HCT116 (cell line): ENCODE measurements at places on chromosomes 3 and 15.

GRCh38 chr3:197950677-197951061 is 679 bp downstream of the RPL35A start:
- H3K36me3 ChIP-seq, result peaks cover 53% of the 10 kb centered on the region; the same call in 1 of the 2 replicates
- H3K27ac ChIP-seq, result peak overlapping the region; percentile 58

- no peaks in the 10 kb centered on the region for H3K27me3 ChIP-seq
- H3K27ac ChIP-seq, result no peak overlapping the region
- peaks cover 40% of the 10 kb centered on the region for H3K36me3 ChIP-seq
- peaks cover 5% of the 10 kb centered on the region; the same call in 1 of the 2 replicates for H3K4me1 ChIP-seq
- H3K4me3 ChIP-seq, result no peak overlapping the region
These were observed 54.8 kb downstream of the UBP1 start for GRCh38 chr3:33385423-33385822.

GRCh38 chr15:95298729-95299128 is 1031.8 kb upstream of the NR2F2 start:
- H3K27me3 ChIP-seq, result no peaks in the 10 kb centered on the region
- H3K36me3 ChIP-seq, result no peaks in the 10 kb centered on the region
- H3K4me1 ChIP-seq, result no peaks in the 10 kb centered on the region
- no peak overlapping the region for H3K4me3 ChIP-seq
- no peak for DNase-seq

DNA sequence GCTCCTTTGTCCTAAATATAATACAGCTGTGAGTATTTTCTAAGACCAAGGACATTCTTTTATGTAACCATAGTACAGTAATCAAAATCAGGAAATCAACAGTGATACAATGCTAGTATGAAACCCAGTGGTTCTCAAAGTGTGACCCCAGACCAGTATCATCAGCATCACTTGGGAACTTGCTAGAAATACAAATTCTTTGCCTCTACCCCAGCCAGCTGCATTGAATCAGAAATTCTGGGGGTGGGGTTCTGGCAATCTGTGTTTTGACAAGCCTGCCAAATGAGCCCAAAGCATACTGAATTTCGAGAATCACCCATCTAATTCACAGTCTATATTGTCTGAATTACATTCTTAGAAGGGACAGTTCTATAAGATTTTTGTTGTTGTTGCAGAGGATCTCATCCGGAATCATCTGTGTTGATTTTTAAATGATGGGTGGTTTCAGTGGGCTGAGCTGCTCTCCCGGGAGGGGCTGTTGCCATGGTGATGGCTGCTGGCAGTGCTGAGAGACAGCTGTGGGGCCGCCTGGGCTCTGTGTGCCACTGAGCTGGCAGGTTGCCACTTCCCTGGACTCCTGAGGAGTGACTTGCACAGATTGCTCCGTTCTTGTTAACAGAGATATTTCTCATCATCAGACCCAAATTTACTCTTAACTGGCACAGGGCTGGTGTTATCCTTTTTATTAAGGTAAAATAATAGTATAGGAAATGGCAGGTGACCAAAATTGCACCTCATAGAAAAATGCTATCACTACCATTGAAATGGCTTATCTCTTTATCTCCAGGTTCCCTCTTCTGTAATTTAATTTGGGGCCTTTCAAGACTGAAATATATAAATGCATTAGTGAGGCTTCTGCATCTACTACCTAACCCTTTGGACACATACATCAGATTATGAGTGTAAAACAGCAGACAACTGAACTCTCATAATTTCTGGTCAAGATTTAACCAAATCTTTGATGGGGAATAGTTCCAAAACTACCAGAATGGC is 56.5 kb downstream of the NEK11 start:
- no peaks in the 10 kb centered on the region for H3K4me1 ChIP-seq
- no peaks in the 10 kb centered on the region for H3K36me3 ChIP-seq
- no peak for DNase-seq
- no peak overlapping the region for H3K4me3 ChIP-seq

DNA sequence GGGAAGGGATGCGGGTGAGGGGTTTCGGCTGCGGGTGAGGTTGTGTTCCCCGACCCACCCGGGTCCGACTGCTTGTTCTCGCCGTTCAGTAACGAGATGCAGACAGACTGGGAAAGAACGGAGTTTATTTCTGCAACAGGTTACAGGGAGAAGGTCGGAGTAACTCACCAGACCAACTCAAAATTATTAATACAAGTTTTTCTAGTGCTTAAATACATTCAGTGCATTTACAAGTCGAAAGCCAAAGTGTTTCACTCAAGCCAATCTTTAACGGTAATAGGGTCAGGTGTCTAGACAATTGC is 492 bp upstream of the HIGD1A start:
- no peaks in the 10 kb centered on the region for H3K36me3 ChIP-seq
- DNase-seq, result no peak
- peak overlapping the region; percentile 98 for H3K4me3 ChIP-seq
- H3K27ac ChIP-seq, result peak overlapping the region; percentile 70; the same call in 1 of the 2 replicates

- H3K27ac ChIP-seq, result no peak overlapping the region
- H3K4me3 ChIP-seq, result no peak overlapping the region
- no peaks in the 10 kb centered on the region for H3K27me3 ChIP-seq
- DNase-seq, result no peak
- H3K36me3 ChIP-seq, result no peaks in the 10 kb centered on the region
- H3K4me1 ChIP-seq, result no peaks in the 10 kb centered on the region
These were observed 24.4 kb downstream of the MAGEF1 start for GRCh38 chr3:184687363-184688015.

- H3K4me3 ChIP-seq, result no peak overlapping the region
- H3K27ac ChIP-seq, result no peak overlapping the region
- H3K27me3 ChIP-seq, result no peaks in the 10 kb centered on the region
- H3K36me3 ChIP-seq, result no peaks in the 10 kb centered on the region
These were observed 65.0 kb downstream of the CCNL1 start for GRCh38 chr3:157094751-157095480.

DNA sequence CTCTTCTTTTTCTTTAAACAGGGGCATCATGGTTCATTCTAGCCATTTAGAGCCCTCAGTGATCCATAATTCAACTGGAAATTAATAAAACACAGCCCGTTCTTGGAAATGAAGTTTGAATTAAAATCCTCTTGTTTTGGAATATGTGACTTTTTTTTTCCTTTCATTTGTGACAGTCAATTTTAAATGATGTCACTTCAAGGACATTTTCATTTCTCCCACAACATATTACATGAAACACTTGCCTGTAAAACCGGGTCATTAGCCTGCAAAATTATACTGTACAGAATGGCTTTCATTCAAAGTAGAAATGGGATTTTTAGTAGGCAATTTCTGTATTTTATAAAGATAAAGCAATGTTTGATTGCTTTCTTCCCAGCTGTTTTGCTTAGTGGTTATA is 789 bp upstream of the SEMA6D start:
- no peak for DNase-seq
- H3K4me1 ChIP-seq, result no peaks in the 10 kb centered on the region
- no peaks in the 10 kb centered on the region for H3K27me3 ChIP-seq
- no peak overlapping the region for H3K27ac ChIP-seq
- no peaks in the 10 kb centered on the region for H3K36me3 ChIP-seq

GRCh38 chr3:133895208-133896001 is at the start of gene RAB6B:
RAB6B (minus strand) TSS chr3:133895882; CDS start chr3:133895466, 416 bp downstream.
- peak within 1 kb of the TSS; percentile 26; the same call in 1 of the 2 replicates for H3K27ac ChIP-seq
- no peaks in the 10 kb centered on the region for H3K36me3 ChIP-seq
- peak within 1 kb of the TSS; percentile 84 for H3K4me3 ChIP-seq
- no peak for DNase-seq

GRCh38 chr3:116166121-116166520 is 279.2 kb downstream of the LSAMP start:
- no peak overlapping the region for H3K27ac ChIP-seq
- no peaks in the 10 kb centered on the region for H3K4me1 ChIP-seq
- no peak overlapping the region for H3K4me3 ChIP-seq
- peaks cover 4% of the 10 kb centered on the region; the same call in 1 of the 2 replicates for H3K27me3 ChIP-seq
- DNase-seq, result no peak
